D721Med (cell line): ENCODE measurements at places on chromosomes 11 and 22.

- DNase-seq: no peak
Observed at GRCh38 chr11:36719358-36720107, 121.5 kb upstream of the RAG2 start.

- DNase-seq: no peak
Observed at GRCh38 chr11:26286472-26287066, 45.4 kb upstream of the ANO3 start.

GRCh38 chr22:43953988-43954785 is 1.1 kb upstream of the SAMM50 start:
- DNase-seq: no peak

DNA sequence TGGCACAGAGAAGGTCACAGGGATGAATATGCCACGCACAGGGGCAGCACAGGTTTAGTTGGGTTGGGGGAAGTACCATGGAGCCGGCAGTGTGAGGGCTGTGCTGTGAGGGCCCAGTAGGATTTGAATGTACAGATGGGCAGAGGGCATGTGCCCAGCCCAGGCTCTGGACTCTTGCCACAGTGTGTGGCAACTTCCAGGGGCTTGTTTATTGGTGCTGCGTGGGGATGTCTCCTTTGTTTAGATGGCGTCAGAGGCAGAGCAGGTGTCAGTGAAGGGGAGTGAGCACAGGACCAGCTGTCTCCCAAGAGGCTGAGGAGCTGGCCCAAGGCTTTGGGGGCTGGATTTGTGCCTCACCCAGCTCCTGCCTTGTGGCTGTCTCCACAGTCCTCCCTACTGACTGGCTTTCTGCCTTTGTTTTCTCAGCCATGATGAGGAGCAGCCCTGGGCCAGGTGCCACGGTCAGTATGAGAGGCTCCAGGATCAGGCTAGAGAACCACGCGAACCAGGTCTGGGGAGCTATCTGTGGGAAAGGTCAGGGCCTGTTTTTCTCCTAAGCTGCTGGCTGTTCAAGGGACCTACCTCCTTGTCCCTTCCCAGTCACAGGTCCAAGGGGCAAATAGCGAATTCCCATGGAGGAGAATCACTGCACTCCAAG is 21.9 kb downstream of the SUN2 start:
- DNase-seq: no peak

DNA sequence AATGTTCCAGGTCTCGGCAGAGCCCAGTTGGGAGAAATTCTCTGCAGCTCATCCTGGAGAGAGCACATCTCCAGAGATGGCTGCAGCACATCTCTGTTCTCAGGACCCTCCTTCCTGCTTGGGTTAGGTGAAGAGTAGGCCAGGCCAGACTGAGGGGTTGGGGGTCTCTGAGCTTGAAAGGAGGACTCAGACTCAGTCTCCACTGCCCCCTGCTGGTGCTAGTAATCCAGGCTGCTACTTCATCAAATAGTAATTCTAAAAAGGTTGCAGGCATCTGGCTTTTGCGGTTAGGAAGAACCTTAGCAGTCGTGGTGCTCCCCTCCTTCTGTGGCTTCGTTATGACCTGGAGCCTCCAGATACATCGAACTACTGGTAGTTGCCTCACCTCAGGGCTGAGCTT is 9.7 kb downstream of the TUB start:
- DNase-seq: no peak

DNA sequence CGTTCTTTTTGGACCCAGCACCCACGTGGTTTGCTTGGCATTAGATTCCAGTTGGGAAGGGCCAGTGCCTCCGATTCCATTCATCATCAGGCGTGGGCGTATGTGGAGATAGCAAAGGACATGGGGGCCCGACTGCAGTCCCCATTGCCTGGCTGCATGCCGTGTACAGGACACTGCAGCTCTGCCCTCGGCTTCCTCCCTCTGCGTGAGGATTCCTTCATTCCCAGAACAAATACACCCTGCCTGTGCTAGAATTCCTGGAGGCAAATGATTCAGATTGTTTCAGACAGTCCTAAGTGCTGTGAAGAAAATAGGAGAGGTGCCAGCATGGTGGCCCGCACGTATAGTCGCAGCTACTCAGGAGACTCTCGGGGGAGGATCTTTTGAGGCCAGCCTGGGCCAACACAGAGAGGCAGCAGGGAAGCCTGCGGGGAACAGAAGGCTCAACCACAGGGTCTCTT is 15.4 kb downstream of the DERL3 start:
- no peak for DNase-seq

DNA sequence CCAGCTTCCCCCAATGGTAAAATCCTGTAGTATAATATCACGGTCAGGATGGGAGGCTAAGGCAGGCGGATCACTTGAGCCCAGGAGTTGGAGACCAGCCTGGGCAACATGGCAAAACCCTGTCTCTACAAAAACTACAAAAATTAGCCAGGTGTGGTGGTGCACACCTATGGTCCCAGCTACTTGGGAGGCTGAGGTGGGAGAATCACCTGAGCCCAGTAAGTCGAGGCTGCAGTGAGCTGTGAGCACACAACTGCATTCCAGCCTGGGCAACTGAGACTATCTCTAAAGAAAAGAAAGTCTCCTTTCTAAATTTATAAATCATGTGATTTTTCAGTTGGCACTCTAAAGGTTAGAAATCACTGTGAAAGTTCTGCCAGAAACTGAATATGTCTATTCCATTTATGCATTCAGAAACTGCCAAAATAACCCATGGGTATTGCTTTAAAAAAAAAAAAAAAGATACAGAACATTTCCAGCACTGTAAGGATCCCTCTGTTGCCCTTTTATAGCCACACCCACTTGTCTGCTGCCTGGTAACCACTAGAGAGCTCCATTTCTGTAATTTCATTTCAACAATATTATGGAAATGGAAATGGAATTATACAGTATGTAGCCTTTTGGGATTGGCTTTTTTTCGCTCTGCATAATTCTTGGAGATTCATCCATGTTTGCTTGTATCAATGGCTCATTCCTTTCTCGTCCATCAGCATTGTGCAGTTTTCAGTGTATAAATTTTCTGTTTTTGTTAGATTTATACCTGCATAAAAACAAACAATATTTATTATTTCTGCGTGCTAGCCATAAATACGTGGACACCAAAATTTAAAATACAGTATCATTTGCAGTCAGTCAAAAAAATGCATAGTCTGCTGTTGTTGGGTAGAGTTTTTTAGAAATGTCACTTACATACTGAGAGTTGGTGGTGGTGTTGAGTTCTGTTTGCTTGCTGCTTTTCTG is 9.4 kb downstream of the CDC45 start:
- DNase-seq: no peak

GRCh38 chr22:44620129-44620840 is 81.7 kb upstream of the PRR5 start:
- DNase-seq: no peak

- no peak for DNase-seq
Observed at GRCh38 chr11:68735125-68735524, 16.2 kb downstream of the TESMIN start.

- DNase-seq: no peak
Observed at GRCh38 chr11:14414470-14415461, 55.8 kb upstream of the RRAS2 start.

- DNase-seq: no peak
Observed at GRCh38 chr11:112624431-112624830, 336.8 kb upstream of the NCAM1 start.

DNA sequence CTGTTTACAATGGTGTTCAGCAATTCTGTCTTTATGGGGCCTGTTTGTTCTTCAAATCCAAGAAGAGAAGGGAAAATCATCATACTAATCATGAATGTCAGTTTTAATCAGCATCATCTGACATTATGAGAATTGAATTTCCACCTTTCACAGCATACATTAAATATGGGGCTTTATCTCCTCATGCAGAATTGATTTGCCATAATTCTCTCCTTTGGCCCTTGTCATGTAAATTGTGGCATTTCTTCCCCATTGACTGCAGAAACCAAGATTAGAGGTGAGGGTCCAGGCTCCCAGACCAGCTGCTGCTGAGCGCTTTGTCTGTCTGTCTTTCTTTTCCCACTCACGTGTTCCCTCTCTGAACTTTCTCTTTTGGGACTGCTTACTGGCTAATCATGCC is 232.1 kb upstream of the NAV2 start:
- no peak for DNase-seq

GRCh38 chr11:93396316-93396715 is 65.8 kb downstream of the DEUP1 start:
- no peak for DNase-seq

- DNase-seq: no peak
Observed at GRCh38 chr11:112596324-112596723, 335.7 kb upstream of the PLET1 start.

DNA sequence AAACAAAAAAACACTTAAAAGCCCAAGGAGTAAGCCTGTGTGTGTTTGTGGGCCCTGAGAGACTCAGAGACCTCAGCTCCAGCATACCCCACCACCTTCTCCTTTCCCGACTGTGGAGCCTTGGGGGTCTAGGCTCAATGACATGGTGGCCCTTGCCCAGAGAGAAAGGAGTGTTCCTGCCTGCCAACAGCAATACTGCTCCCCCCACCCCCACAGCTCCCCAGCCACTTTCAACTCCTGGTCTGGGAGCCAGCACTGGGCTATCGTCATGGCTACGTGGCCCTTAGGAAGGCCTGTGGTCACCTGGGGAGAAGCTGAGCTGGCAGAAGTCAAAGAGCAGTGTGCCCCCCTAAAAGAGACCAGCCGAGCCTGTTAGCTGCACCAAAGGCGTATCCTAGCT is 2.6 kb downstream of the PPP1R14B start:
- no peak for DNase-seq

GRCh38 chr22:47195156-47195483 is 432.7 kb downstream of the TBC1D22A start:
- no peak for DNase-seq

GRCh38 chr22:49825944-49826602 is 1.6 kb downstream of the BRD1 start:
- no peak for DNase-seq

DNA sequence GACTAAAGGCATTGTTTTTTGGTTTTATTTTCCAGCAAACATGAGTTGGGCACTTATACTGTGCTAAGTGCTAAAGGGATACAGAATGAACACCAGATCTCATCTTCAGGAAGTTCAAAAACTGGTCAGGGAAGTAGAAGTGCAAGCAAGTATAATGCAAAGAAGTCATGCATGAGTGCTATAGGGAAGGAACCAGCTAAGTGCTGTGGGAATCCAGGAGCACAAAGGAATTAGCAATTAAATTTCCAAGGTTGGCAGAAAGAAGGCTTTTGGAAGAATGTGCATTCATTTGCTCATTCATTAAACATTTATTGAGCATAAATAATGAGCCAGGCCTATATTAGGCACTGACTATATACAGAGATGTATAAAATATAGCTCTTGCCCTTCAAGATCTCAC is 143.7 kb upstream of the ARHGAP42 start:
- DNase-seq: no peak

DNA sequence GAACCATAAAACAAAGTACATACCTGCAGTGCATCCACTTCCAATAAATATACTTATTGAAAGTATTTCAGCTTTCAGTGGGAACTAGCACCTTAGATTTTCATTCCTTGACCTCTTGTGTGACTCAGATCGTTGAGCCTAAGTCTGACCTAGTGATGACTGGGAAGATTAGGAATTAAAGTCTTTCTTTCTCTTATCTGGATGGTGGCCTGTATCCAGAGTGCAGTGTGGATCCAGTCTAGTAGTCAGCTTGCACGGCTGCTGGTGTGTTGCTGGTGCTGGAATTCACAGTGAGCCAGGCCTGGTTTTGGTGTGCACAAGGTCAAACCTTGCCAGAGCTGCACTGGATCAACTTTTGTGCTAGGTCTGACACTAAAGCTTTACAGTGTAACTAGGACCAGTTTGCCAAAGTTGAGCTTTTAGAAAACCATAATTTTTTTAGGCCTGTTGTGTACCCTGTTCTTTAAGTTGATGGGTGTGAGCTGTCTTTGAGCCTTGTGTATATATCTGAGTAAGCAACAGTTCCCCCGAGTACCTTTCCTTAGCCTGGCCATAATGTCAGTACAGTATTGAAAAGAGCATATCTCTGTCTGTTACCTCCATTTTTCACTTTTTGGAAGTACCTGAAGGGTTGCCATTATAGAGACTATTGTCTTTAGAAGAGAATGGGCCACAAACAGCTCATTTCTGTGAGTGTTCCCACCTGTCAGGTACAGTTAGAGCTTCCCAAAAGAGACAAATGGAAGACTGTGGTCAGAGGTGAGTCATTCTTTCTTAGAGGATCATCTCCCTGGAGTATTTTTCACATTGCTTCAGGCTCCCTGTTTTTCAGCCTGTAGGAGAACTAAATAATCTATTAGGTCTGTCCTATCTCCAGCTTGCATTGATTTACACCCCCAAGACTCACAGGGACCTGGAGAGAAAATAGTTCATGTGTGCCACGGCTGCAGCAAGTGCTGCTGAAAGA is 89.8 kb downstream of the ALX4 start:
- DNase-seq: no peak

DNA sequence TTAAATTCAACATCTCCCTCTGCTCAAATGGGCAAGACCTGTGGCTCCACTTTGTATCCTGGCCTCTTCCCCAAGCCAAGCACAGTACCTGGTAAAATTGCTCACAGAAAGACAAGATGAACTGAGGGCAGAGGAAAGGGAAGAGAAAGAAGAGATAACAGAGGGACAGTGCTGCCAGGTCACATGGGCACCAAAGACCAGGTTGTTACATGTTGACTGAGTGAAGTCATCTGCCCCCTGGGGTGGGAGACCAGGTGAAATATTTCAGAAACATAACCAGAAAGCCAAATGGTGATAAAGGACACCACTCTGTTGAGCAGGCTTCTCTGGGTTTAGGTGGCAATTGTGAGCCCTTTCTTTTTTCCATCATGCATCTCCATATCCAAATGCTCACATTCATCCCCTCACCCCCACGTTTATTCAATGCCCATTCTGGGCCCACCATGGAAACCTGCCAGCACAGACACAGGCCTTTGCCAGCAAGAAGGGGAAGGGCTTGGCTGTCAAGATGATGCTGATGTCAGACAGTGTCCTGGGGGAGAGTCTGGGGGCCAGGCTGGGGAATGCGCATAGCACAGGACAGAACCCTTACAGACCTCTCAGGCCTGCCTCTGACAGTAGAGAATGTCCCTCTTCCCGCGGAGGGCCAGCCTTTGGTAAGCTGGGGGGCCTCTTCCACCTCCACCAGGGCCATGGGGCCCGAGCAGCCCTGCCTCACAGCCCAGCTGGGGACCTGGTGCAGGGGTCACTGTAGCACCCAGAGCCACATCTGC is 51.6 kb downstream of the DGCR2 start:
- no peak for DNase-seq

- no peak for DNase-seq
Observed at GRCh38 chr11:64826062-64826461, 15.7 kb upstream of the MEN1 start.

GRCh38 chr11:67600324-67601029 is 6.3 kb upstream of the NDUFV1 start:
- no peak for DNase-seq

DNA sequence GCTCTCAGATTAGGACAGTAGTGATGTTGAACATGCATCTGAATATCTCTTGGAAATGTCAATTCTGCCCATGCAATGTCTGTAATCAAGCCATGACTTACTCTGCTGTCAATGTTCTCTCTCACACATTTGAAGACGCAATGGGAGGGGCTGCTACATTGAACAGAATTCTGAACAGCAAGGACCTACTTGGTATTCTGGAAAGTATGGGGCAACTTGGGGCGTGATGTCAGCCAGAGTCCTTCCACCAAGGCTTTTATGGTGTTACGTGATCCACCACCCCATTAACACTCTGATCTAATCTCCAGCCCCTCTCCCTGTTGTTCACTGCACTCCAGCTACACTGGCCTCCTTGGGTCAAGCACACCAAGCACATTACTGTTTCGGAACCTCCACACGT is 7.1 kb upstream of the CD59 start:
- DNase-seq: no peak
